ENCODE measurements at places on chromosomes 4 and X.

DNA sequence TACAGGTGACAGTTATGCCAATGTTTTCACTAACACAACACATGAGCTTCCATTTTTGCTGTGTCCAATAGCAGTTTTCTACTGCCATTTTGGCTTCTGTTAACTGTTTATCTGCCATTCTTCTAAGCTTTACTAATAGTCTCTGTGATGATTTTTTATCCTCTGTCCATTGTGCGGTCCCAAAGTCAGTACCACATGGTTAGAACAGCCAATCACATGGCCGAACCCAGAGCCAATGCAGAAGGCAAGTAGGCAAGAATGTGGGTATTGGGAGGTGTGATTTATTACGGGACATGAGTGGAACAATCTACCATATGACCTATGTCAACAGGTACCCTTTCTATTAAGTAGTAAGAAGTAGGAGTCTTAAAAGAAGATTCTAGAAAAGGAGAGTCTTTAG lies 61.5 kb downstream of the GRIA2 start:
- DNase-seq = no peak

DNA sequence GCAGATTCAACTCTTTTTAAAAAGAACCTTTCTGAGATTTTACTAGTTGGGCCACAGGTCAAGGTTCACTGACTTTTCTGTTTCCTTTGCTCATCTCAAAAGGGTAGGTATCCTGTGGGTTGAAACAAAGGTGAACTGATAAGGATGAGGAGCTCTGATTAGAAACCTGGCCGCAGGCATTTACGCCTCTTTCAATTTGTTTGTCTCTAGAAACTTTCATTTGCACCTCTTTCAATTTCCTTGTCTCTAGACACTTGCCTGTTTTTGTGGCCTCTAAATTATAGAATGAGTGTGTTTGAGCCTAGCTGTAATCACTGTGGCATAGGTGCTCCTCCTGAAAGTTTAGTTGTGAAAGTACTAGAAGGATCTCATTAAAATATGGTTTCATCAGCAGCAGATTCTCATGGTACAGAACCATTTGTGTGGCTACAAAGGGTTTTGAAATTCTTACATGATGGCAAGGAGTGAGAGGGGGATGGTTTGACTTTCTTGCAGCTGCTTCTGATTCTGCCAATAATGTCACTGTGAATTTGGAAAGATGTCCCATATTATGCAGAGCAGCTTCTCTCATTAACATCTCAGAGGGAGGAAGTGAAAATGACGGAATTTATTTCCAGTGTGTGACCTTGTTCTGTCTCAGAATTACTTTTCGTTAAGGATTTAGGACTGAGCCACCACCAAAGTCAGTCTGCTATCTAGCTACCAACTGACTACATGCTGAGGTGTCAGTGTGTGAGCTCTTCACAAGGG lies 142.2 kb downstream of the SH2D1A start:
- DNase-seq = no peak

DNA sequence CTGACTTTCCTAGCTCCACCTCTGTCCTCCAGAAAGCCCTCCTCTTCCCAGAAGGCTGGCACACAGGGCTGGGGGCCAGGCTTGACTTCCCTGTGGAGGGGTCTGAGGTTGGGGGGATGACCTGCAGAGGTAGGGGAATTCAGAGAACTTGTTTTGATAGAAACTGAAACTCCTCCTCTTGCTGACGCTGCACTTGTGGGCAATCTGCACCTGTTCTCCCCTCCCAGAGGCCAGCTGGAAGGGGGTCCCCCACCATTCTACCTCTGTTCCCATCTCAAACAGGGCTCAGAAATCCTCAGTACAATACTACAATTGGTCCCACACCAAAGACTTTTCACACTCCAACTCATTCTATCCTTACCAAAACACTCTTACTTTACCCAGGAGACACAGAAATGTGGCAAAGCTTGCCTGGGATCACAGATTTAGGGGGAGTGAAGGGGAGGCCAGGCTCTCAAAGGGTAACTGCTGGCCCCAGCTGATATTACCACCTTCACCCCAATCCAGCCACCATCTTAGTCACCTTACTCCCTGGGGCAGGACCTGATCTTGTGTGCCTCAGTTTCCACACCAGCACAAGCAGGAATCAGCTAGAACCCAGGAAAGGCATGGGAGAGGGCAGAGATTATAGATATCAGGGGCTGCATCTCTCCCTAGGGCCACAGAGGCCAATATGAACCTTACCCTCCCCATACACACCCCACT lies 18.5 kb downstream of the OTUD5 start:
- no peak for DNase-seq

- DNase-seq = no peak
Measured at GRCh38 chr4:149344436-149344835, 471.2 kb downstream of the IQCM start.

GRCh38 chr4:88690355-88690754 lies 7.3 kb downstream of the NAP1L5 start:
- no peak for DNase-seq

- no peak for DNase-seq
Measured at GRCh38 chrX:36344301-36344700, 424.8 kb downstream of the CFAP47 start.

- peak; percentile 11 for DNase-seq
Measured at GRCh38 chr4:62548108-62548524, 1348.0 kb downstream of the ADGRL3 start.

DNA sequence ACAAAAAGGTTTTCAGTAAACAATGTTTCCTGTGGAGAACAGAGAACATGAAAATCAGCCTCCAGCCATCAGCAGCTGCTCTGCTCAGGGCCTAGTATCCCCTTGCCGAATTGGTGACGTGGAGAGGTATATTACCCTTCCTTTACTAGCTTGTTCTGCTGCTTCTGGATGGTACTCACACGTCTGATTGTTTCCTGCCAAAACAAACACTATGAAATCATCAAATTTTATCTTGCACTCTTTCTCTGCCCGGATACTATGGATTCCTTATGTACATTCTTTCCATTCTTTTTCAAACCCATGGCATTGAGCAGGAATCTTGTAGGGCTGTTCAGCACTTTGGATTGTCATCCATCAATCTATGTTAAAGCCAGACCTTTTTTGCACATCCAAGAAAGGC lies 18.8 kb upstream of the METAP1 start:
- DNase-seq = no peak

- no peak for DNase-seq
Measured at GRCh38 chrX:46465203-46465602, 80.0 kb downstream of the ZNF674 start.

GRCh38 chrX:153662266-153662665 lies 11.3 kb downstream of the PNCK start:
- DNase-seq = no peak

GRCh38 chr4:47088298-47088697 lies 56.9 kb downstream of the GABRB1 start:
- DNase-seq = no peak

DNA sequence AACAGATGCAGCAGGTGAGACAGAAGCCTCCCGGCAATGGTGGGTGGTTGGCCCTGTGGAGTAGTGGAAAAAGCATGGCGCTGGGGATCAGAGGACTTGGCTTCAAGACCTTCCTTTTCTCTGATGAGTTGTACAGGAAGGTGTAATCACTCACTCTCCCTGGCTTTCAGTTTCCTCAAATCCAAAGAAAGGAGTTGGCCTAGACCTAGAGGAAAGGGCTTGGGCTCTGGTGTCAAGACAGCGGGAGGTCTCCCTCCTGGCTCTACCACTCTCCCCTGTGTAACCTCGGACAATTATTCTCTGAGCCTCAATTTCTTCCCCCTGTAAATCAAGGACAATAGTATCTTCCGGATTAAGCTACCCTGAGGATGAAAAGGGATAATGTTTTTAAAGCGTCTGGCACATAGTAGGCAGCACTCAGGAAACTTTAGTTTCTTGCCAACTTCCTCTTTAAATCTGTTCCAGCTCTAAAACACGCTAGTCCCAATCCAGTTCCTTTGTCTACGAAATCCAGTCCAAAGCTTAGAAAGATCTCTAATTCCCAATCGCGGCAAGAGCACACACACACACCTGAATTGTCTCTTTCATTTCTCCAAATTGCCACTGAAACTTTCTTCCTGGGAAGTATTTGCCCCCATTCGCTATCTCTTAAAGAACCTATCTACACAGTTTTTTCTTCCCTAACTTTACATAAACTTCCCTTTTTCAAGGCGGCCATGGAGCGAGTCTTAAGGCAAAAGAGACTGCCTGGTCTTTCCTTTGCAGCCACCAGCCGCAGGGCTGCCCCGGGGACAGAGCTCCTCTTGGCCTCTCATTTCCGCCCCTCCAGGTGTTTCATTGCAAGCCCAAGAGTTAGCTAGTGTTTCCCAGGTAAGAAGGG lies 29.9 kb upstream of the GPC4 start:
- DNase-seq = no peak

DNA sequence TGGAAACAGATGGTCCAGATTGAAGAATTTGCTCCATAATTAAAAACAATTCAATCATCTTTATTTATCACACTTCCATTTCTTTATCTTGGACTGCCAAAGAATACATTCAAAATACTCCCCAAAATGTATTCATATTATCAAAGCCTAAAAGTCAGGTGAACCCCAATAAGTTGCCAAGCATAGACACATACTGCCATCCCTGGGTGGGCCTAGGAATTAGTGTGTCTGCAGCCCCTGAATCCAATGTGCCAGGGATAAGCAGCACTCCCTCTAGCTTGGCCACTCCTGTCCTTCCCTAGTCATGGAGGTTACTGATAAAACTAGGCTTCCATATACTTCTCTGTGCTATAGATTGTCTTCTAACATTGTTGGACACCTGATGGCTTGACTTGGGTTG lies 199.9 kb downstream of the TENM3 start:
- no peak for DNase-seq

DNA sequence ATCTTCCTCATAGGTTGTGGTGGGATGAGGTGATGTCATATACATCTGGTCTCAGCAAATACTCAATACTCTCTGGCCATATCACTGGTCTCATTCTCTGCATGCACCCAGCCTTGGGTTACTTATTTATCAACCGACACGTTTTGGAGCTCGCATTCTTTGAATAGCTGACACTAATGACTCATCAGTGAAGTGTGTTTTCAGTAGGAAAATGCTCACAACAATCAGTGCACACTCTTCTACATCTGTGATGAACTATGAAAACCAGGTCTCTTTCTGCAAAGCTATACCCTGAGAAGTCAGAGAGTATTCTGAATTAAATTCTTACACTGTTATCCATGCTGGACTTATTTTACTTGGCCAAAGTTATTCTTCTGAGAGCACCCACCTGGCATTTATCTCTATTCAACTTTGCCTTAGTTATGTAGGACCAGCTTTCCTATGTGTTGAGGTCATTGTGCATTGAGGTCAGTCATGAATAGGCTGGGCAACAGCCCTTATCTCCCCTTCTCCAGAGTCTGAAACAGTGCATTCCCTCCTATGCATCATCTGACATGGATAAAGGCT lies 58.7 kb upstream of the DHX15 start:
- no peak for DNase-seq

Measured in SHP77 treated with DMSO at 0.1 percent for 48 hours (cell line).